ENCODE measurements at places on chromosomes 7 and 10.
A peak's percentile ranks its signal among the peaks of the same experiment; 100 is the strongest.

DNA sequence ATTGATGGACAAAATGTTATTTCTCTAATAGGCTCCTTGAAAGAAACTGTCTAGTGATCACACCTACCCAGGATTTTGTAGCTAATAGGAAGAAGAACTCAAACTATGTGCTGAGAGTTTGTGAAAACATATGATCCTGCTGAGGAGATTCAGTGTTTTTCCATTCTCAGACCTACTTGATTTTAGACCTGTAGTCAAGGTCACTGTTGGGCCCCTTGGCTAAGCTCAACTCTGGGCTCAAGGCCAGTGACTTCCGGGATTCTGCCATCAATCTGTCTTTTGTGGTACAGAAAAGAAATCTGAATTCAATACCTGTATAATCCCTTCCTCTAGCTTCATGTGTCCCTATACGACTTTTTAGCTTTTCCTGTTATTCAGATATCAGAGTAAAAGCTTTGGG, 79.7 kb upstream of the FERD3L start:
- DNase-seq = no peak

DNA sequence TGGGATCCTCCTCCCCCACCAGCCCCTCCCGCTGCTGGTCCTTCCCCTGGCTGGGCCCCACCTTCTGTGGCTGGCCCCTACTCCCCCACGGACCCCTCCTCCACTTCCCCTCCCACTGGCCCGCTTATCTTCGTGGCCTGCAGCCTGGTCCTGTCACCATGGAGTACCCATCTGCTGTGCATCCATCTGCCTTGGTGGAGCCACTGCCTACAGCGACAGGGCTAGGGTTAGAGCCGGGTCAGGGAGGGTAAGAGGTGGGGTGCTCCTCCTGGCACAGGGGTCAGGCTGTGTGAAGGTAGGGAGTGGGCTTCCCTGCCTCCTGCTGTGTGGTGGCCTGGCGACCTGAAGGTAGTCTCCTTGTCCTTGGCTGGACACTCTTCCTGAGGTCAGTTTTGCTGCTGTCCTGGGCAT, 5.2 kb downstream of the ADCY1 start:
- DNase-seq = no peak

DNA sequence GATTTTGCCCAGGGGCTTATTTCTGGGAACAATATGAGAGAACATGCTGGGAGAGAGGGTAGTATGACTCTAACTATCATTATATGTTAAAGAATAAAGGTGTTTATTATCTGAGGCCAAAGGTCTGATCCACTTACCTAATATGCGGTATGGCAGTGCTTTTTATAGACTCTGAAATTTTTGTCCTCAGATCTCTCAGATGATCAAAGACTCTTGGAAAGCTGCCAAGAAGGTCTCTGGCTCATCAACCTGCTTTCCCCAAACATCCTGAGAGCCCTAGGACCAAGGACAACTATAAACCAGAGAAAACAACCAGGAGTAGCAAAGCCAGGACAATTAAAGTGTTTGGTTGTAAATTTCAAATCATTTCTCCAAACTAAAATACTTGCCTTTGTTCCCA, 255.7 kb upstream of the LRRN3 start:
- no peak for DNase-seq

GRCh38 chr10:126049759-126050700, 153.7 kb downstream of the FANK1 start:
- DNase-seq = no peak

DNA sequence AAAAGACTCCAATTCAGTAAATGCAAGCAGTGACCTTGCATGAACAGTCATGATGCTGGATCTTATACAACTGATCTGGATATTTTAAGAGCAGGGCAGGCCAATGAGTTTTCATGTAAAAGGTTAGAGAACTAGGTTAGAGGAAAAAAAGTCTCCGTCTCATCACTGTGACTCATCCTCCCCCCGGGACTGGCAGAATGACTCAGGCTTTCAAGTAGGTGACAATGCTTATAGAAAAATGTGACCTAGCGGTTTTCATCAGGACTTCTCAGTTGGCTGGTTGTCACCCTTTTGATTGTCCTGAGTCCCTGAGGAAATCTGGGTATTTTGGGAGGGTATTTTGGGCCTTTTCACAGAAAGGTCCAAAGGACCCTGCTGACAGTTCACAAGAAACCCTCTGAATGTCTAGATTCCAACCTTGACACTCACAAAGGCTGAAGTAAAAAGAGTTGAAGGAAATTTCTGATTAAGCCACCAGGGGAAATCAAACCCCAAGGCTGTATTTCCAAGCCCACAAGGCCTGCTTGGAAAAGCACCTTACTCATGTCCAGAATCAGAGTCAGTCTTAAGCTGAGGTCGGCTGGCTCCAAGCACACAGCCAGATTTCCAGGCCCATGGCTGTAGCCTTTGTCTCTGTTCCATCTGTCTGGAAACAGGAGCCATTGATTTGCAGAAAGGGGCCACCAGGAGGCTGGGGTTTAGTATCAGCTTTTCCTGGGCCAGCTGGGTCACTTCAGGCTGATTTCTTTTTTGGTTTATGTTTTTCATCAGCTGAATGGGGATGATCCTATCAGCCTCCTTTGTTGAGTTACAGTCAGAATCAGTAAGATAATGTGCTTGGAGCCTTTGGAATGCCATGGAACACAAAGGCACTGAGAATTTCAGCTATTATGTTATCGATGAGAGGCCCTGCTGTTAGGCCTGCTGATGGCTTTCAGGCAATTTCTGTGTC, 226.4 kb upstream of the HABP2 start:
- no peak for DNase-seq

- no peak for DNase-seq
These were observed 43.1 kb upstream of the ST8SIA6 start for GRCh38 chr10:17497446-17498030.

GRCh38 chr10:71797533-71798307, 24.4 kb upstream of the VSIR start:
- no peak for DNase-seq

DNA sequence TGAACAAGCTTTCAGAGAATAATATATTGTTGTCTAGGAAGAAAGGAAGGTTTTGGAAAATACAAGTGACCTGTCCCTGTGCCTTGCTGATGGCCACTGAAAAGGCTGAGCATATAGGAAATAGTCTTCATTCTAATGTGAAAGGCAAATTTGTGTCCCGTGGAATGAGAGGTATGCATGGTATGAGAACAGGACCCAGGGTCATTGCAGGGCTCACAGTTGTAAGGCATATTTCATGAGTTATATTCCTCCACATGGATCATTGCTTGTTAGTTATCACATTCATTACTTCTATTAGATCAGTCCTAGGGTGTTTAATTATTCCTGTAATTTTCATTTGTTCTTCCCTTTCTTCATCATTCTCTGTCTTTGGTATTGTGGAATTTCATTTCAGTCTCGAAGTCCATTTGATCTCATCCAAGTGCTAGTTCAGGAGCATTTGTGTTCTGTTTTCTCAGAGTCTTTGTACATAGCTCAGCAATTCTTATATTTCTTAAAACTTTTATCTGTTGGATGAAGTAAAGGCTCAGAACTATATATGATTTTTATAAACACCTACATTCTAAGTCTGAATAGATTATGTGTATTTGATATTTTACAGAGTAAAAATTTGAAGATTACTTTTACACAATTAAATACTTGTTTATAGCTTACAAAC, 39.4 kb upstream of the ARHGAP21 start:
- no peak for DNase-seq

GRCh38 chr7:37342688-37343471, 105.8 kb downstream of the ELMO1 start:
- peak; percentile 79 for DNase-seq

GRCh38 chr10:71131096-71131495, 81.3 kb upstream of the UNC5B start:
- no peak for DNase-seq

DNA sequence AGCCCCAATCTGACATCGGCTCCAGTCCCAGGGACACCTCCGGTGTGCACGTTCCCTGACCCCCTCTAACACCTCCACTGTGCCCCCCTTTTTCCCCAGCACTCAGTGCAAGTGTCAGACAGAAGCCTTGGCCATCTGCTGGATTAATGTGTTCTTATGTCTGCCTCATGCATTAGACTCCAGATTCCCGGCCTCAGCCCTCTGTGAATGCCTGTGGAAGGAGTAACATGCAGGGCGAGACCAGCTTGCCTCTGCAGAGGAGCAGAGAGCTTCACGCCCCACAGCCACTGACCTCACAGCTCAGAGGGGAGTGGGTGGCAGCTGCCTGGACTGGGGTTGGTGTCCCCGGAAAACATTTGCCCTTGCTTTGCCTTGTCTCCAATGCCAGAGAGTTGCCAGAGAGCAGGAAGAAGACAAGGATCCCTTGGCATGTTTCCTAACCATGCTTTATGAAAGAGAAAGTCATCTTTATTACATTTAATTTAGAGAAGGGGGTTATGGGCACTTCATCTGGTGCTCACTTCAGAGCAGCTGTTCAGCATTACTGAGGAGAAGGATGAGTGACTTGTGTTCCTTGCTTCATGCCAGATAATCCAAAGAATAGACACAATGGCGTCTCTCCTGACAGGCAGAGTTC, 91.6 kb upstream of the CXCL12 start:
- DNase-seq = no peak

DNA sequence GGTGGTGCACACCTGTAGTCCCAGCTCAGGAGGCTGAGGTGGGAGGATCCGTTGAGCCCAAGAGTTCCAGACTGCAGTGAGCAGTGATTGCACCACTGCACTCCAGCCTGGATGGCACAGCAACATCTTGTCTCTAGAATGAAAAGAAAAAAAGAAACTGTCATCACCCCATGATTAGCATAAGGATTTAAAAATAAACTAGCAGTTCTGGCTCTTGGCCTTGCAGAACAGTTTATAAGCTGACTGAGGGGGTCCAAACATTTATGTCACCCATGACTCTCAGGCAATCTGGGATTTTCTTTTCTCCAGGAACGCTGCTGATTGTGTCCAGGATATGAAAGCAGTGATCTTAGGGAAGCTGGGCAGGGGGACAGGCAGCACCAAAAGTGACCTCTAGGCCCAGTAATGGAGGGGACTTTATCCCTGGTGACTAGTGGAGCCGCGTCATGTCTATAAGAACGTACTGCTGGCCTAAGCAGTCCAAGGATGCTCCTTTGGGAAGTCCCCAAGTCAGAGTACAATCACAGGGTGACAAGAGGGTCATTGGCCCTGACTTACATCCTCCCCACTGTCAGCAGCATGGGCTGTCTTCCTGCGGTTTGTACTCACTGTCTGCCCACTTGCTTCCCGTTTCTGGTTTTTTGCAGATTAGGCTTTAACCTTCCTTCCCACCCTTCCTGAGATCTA, 177.4 kb downstream of the ARHGAP12 start:
- no peak for DNase-seq

- DNase-seq = no peak
These were observed 99.6 kb upstream of the PAX2 start for GRCh38 chr10:100645613-100646392.

GRCh38 chr7:93382362-93382761, 150.2 kb downstream of the VPS50 start:
- DNase-seq = no peak

DNA sequence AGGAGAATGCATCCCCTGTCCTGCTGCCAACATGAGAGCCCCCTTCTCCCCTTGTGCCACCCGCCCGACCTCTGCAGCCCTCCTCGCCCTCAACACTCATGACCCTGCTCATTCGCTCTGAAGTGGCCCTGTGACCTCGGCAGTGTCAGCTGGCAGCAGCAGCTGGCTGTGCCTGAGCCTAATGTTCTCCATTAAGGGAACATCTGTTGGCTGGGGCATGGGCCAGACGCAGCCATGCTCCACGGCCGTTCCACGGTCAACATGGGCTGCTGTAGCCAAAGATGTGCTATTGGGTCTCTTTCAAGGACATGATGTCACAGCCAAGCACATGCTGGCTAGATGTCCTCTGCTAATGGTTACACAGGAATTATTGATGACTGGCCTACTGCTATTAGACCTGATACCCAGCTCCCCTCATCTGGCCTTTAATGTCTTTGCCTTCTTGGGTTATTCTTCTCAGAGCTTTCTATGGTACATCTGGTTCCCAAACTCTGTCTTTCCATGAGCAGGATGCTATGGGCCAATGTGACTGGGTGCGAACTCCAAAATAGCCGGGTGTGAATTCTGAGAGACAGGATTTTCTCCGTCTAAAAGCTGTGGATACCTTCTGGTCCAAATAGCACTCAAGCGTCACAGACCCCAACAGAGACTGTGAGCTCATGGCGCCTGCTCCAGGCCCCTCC, 22.4 kb downstream of the ADCYAP1R1 start:
- DNase-seq = peak; percentile 88

- DNase-seq = no peak
These were observed 90.5 kb downstream of the VSTM2A start for GRCh38 chr7:54632696-54633095.

DNA sequence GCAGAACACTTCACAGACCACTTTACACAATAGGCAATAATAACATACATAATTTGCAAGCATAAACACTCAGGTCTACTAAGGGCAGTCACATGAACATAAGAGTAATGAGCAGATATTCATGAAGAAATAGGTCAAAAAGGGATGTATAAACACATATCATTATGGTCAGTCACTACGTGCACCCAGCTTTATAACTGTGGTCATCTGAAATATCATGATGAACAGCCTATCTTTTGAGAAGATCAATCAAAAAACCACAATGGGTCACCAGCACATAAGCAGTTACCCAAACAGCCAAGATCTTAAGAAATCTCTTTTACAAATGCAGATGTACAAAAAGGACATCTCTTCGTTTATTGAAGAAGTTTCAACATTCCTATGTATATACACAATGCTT, 35.5 kb upstream of the DRGX start:
- DNase-seq = no peak

GRCh38 chr10:8235253-8236027, 181.0 kb downstream of the GATA3 start:
- no peak for DNase-seq

- no peak for DNase-seq
These were observed 59.9 kb downstream of the DAGLB start for GRCh38 chr7:6387734-6388294.

DNA sequence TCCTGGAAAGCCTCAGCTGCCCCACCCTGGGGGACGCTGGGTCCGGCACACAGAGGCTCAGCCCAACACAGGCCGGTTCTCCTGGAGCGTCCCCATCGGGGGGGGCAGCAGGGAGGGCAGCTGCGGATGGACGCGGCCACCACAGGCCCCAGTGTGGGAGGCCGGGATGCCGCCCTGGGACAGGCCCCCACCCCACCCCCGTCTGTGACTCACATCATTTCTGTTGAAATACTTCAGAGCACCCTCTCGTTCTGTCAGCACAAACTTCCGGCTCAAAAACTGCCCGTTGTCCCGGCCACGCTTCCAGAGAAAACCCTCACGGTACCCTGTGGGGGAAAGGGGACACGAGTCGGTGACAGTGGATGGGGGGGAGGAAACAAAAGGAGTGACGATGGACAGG, 28.5 kb downstream of the GET4 start:
- no peak for DNase-seq

DNA sequence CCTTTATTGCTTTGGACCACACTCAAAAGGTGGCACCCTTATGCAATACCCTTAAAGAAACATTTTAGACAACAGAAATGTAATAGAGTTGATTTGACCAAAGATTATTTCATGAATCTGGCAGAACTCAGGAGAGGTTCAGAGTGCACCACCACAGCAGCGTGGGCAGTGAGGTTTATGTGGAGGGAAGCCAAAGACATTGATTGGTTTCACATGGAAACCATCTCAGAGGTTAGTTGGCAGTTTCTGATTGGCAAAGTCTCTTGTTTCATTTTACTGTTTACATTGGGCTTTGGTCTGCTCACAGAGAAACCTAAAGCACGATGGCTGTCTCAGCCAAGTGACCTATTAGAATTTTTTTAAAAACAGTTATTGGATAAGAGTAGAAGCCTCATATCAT, 101.3 kb downstream of the SDHAF3 start:
- DNase-seq = no peak

GRCh38 chr10:98106531-98106930, 27.9 kb upstream of the R3HCC1L start:
- no peak for DNase-seq

GRCh38 chr7:6709808-6710207, 3.1 kb upstream of the ZNF12 start:
- no peak for DNase-seq

Measured in Right ventricle myocardium inferior (tissue), 1 donor.